DMS79 treated with DMSO at 0.1 percent for 48 hours (cell line): ENCODE measurements at places on chromosomes 1 and 21.
A peak's percentile ranks its signal among the peaks of the same experiment; 100 is the strongest.

DNA sequence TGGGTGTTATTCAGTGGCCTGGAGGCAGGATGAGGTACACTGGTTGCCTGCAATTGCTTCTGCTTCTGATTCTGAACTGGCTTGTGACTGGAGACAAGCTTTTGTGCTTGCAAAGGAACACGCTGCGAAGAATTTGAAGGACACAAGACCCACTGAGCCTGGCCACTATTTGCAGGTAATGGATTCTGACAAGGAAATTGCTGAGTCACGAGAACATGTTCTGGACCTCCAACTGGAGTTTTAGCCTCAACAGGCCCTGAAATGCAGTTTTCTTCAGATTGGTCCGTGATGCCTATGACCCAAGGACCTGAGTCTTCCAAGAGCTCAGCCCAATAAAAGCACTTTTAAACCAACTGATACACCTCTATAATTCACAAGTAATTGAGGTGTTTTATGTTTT is 4.6 kb downstream of the RAB3GAP2 start:
- DNase-seq = no peak

GRCh38 chr1:64047549-64047996 is 155.8 kb upstream of the UBE2U start:
- no peak for DNase-seq

DNA sequence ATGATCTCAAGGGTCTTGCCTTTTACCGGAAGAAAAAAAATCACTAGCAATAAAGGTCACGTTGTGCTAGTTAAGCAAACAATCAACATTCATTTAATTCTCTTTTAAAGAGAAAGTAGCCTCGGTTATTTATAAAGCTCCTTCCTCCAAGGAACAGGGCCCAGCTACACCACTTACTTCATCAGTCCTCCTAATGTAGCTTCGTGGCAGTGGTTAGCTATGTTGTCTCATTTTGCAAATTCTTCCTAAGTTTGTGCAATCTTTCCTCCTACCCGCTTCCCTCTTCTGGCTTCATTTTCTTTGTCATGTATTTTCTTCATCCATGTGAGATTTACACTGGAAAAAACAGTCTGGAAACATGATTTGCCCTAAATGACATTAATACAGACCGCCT is 554.2 kb downstream of the NUF2 start:
- DNase-seq = no peak

DNA sequence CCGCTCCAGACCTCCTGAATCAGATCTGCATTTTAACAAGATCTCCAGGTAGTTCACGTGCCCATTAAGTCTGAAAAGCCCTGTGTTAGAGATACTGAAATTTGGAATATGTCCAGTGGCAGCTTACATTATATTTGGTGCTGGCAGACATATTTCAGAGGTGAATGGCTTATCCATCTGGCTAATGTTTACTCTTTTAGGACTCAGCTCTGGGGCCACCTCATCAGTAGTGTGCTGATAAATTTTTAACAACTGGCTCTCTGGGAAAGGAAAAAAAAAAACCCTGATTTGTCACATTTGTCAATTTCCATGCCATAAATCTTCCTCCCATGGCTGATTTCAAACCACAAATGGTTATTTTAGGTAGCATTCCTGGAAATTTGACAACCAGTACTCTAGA is 25.3 kb upstream of the SYT6 start:
- DNase-seq = no peak

- DNase-seq = no peak
Observed at GRCh38 chr1:77095236-77095635, 124.0 kb downstream of the PIGK start.

GRCh38 chr1:53210352-53210751 is 10.1 kb downstream of the CZIB start:
- DNase-seq = no peak

DNA sequence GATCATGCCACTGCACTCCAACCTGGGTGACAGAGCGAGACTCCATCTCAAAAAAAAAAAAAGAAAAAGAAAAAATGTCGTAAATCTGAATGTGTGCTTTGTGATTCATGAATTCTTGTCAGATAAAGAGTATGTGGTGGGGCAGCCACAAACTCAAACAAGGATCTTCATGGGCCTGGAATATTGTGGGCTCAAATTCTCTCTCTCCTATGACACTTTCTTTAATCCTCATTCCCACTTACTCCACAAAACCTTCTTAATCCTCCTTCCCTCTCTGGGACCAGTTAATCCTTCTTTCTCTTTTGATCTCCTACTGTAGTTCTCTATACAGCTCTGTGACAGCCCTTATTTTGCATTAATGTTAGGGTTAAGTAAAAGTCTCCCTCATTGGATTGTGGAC is 112.3 kb downstream of the AK5 start:
- DNase-seq = no peak

DNA sequence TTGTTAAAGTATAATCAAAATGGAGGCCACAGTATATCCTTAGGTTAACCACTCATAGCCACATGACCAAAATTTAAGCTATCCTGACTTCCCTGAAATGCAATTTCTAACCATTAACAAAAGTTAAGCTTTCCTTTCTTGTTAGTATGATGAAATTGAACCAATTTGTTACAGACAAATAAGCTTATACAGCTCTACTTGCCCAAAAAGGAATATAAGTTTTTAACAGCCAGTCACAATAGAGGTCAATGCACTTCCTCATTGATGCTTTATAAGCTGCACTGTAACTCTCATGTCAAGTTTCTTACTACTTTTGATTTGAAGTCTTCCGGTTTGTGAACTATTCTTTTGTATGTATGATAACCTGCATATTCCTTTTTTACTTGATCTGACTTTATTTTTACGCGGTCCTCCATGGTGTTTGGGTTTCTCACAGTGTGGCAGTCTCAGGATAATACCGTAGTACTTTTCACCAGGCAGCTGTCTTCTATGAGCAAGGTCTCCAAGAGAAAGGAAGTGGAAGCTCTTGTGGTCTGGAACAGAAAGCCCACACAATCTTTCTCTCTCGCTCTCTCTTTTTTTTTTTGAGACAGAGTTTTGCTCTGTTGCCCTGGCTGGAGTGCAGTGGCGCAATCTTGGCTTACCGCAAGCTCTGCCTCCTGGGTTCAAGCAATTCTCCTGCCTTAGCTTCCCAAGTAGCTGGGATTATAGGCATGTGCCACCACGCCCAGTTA is 331.6 kb downstream of the SRGAP2C start:
- no peak for DNase-seq

GRCh38 chr1:116461723-116462122 is 88.7 kb downstream of the ATP1A1 start:
- no peak for DNase-seq

DNA sequence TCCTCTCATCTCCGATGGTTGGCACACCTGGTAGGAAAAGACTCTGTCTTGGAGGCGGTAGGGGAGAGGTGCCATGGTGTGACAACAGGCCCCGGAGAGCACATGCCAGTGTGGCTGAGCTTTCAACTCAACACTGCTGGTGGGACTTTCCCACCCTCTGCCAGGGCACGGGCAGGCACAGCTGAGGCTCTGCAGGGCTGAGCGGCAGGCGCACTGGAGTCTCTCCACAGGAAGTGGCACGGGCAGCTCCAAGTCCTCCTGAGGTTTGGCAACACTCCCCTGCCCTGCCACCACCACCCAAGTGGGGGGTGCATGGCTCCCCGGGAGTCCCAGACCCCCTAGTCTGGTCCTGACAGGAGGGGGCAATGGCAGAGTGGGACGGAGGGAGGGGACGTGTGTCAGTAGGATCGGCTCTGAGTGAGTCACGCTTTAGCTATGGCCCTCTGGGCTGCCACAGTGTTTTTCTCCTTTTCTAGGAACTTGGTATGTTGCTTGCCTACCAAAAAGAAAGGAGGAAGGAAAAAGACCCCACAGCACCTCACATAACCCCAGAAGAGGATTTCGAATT is 27.3 kb upstream of the EVA1B start:
- DNase-seq = no peak

- no peak for DNase-seq
Observed at GRCh38 chr1:50197216-50197615, 88.5 kb downstream of the ELAVL4 start.

DNA sequence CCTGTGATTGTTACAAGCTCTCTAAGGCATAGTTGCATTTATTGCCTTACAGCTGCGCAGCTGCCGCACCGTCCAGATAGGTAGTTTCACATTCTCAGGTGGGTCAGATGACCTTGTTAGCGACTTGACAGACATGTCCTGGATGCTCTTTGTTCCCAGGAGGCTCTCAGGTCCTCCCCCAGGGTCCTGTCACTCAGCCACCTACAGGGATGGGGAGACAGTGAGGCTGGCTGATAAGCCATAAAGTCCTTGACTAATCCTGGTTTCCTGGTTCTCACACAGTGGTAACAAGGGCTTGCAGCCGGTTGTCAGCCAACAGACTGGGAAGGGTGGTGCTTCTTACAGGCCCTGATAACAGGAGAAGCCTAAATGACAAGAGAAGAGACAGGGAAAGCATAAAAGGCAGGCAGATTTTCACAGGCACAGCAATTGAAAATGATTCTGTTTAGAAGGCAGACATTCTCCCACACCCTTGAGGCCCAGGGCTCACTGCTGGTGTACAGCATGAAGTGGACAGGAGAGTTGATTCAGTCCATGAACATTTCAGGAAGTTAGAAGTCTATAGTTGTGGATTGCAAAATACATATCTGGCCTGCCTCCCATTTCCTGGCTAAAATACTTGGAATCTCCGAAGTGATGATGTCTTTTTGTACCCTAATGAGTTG is 2.9 kb downstream of the ARF1 start:
- no peak for DNase-seq

- no peak for DNase-seq
Observed at GRCh38 chr1:206103979-206104378, 13.2 kb downstream of the AVPR1B start.

DNA sequence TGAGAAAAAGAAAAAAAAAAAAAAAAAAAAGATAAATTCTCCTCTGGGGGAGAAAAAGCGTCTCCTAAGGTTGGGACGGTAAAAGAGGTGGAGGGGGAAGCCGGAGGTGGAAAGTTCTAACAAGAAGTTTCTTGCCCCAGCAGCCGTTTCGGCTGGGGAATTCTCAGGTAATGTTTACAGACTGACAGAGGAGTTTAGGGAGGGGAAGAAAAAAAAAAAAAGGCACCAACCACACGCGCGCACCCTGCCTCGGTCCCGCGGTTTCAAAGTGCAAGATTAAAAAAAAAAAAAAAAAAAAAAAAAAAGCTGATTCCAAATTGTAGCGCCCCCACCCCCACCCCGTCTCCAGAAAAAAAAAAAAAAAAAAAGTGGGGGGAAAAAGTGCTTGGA is 504 bp downstream of the DHRS3 start:
- DNase-seq = no peak

GRCh38 chr1:66607458-66607857 is 73.5 kb downstream of the SGIP1 start:
- DNase-seq = no peak

GRCh38 chr1:179228783-179229213 is 679 bp downstream of the ABL2 start:
- peak; percentile 22 for DNase-seq

- DNase-seq = no peak
Observed at GRCh38 chr1:221204055-221204833, 325.0 kb downstream of the HLX start.

DNA sequence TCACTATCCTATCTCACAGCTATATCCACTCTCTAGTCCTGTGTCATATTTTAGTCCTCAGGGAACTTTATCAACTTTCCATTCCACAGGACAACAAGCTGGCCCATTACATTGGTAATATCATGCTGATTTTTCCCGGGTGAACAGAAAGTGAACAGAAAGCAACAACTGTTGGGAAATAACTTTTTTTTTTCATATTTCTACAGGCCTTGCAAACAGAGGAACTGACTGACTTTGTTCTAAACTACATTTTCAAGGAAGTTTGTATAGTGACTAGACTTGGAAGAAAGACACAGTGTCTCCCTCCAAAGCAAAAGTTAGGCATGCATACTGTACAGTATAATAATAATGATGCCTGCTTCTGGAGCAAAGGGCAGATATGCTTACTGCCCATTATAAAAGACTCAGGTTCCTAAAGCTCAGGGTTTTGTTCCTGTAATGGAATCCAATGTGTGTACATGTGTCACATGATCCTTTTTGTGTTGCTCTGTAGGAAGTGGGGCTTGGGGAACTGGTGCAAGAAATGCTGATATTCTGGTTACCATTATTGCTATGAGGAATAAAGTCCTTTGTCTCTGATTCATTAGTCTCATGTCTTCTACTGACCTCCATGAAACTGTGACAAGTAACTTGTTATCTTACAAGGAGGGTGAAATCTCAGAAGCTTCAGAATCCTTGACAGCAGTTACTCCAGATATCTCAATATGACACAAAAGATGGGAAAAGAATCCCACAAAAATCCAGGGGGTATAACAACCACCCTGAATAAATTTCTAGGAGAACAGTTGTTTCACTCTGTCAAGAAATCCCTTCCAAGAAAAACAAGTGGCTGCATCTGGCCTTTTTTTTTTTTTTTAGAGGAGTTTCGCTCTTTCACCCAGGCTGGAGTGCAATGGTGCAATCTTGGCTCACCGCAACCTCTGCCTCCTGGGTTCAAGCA is 17.7 kb upstream of the NTPCR start:
- DNase-seq = no peak

GRCh38 chr1:65166572-65167305 is 18.7 kb downstream of the AK4 start:
- DNase-seq = no peak

DNA sequence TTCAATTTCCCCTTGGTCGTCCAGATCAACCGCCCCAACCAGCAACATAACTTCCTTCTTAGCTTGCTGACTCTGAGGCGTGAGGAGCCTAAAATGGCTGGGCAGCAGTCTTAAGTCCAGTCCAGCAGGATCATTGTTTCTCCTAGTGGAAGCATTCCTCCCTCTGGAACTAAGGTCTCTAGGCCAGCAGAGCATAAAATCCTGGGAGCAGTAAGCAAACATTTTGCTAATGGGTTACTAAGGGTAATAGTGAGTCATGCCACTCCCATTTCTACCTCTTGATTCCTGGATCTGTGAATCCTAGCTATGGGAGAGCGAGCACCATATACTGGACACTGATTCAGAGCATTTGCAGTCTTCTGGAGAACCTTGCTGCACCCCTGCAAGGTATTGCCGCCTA is 59.9 kb downstream of the ADSS2 start:
- DNase-seq = no peak

- DNase-seq = no peak
Observed at GRCh38 chr1:37560401-37561132, 3.8 kb downstream of the DNALI1 start.

DNA sequence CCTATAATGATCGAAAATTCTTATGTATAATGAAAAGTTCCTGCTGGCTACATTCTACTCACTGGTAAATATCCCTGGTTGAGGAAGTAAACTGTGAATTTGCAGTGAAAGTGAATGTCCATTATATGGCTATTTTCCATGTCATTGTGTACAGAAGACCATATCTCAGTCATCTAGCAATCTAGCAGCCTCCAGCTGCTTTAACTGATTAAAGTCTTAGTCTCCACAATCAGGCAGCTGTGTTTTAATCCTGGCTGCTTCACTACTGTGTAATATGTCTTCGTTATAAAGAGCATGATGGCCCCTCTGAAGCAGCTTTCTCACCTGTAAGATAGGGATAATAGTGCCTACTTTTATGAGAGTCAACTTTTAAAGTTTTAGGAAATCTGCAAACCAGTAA is 11.4 kb downstream of the CLCA2 start:
- no peak for DNase-seq

- no peak for DNase-seq
Observed at GRCh38 chr1:211487672-211488208, 4.2 kb downstream of the RD3 start.
